ENCODE measurements at places on chromosomes 12 and 14.
A peak's percentile ranks its signal among the peaks of the same experiment; 100 is the strongest.

DNA sequence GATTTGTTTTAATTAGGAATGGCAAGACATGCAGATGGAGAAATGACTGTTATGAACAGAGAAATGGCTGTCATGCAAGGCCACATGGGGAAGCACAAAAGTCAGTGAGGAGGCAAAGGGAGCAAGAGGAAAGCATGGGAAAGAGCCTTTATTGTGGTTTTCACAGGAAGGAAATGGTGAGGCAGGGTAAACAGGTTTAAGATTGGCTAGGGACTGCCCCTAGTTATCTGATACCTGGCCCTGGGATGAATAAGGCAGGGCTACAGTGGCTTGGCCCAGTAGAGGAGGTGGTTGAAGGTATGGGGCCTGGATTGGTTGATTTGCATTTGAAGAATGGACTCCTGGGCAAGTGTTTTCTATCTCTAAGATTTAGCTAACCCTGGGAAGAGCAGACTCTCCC, 168.7 kb upstream of the CNOT2 start:
- DNase-seq, result no peak

DNA sequence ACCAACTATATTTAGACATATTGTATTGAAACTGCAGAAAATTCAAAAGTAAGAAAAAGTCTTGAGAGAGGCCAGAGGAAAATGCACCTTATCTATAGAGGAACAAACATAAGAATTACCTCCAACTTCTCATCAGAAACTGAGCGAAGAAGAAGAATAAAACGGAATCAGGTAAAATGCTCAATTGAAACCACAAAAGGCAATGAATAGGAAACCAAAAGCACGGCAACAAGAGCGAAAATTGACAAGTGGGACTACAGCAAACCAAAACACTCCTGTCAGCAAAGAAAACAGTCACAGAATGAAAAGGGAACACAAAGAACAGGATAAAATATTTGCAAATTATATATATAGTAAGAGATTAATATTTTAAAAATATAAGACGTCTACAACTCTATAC, 61.9 kb upstream of the PARP11 start:
- no peak for DNase-seq

- DNase-seq, result no peak
Observed at GRCh38 chr12:41234692-41235091, 46.6 kb downstream of the PDZRN4 start.

GRCh38 chr12:104553421-104553820, 96.7 kb downstream of the CHST11 start:
- DNase-seq, result peak; percentile 28

GRCh38 chr12:104823985-104824461, 134.1 kb downstream of the SLC41A2 start:
- DNase-seq, result peak; percentile 69
